ENCODE measurements at places on chromosomes 3 and 15.

GRCh38 chr3:72047221-72047871 is 262.4 kb upstream of the PROK2 start:
- DNase-seq: no peak

GRCh38 chr3:60217156-60217911 is 1033.9 kb downstream of the FHIT start:
- DNase-seq: no peak

DNA sequence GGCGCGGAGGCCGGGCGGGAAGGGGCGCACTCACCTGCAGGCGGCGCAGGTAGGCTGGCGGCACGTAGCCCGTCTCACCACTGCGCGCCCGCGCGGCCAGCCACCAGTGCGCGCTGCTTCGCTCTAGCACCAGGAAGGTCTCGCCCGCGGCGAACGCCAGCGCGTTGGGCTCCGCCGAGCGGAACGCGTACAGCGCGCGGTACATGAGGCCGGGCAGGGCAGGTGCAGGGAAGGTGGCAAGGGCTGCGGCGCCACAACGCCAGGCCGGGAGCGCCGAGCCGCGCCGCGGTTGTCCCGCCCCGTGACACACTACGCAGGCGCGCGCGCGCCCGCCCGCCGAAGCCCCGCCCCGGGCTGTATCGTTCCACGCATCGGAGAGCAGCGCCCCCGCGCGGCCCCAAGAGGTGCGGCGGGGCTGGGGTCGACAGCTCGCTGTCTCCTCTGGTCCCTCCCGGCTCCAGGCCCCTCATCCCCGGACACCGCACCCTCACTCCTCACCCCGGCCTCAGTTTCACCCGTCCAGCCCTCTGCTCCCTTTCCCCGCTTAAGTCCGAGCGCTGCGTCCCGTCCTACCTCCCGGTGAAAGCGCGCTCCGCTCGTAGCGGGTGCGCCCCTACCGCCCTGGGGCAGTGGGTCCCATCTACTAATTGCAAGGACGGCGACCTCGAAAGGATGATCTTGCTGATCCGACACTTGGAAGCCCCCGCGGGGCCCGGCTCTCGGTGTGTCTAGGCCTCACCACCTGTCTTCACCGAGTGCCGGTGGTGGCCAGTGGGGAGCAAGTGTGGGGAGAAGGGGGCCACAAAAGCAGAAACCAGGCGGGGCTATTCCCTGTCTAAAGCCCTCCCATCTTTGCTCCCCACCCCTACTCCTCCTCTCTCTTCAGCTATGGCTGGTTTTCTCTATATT is at the start of gene NCKIPSD:
NCKIPSD (minus strand) TSS at position 313 of the 909 bp plus-strand sequence; CDS start at position 205, 108 bp downstream.
- DNase-seq: peak; percentile 92

- no peak for DNase-seq
Observed at GRCh38 chr3:179536256-179536655, 26.5 kb upstream of the ACTL6A start.

DNA sequence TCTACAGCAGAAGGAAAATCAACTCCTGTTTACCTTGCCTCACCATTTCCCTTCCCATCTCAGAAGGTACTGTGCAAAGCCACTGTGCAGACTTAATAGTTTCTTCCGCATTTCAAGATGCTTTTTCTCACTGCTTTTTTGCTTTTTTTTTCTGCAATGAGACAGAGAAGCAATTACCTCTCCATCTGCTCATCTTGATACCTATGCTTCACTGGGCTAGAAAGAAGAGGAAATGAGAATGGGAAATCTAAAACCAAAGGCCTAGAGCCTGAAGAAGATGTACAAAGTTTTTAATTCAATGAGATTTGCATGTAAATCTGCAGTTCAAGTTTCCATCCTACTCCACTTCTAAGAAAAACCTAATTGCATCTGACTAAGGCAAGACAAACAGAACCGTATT is 238.1 kb upstream of the SETMAR start:
- DNase-seq: no peak

GRCh38 chr3:114083112-114083511 is 26.6 kb downstream of the QTRT2 start:
- DNase-seq: no peak

GRCh38 chr3:156460206-156460611 is 94.7 kb downstream of the SSR3 start:
- no peak for DNase-seq

- no peak for DNase-seq
Observed at GRCh38 chr15:48463366-48463880, 132.2 kb downstream of the DUT start.

DNA sequence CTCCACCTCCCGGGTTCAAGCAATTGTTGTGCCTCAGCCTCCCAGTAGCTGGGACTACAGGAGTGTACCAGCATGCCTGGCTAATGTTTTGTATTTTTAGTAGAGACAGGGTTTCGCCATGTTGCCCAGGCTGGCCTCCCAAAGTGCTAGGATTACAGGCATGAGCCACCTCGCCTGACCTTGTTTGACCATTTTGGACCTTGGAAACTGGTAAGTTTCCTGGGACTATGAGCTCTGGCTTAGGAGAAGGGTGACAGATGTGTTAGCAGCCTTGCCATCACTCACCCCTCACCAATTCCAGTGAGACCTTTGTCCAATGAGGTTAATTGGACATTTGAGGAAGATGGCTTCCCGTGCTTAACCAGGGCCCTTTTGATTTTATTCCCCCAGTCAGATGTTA is 19.9 kb downstream of the DNASE1L3 start:
- no peak for DNase-seq

DNA sequence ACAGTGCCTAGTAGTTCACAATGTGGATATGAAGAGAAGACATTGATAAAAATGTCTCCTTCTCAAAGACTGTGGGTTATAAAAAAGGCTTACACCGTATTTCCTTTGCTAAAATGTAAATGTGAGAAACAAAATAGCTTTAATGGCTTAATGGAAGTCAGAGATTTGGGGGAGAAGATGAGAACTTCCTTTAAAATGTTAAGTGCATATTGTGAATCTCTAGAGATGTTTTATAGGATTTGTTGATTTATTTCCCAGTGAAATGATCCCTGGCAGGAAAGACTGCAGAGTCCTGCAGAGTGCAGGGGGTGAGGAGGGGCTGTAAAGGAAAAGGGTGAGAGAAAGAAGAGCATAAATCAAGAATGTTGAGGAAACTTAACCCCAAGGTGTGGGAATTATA is 305.1 kb downstream of the GAP43 start:
- DNase-seq: no peak

- no peak for DNase-seq
Observed at GRCh38 chr3:179088306-179088705, 16.7 kb upstream of the ZMAT3 start.

DNA sequence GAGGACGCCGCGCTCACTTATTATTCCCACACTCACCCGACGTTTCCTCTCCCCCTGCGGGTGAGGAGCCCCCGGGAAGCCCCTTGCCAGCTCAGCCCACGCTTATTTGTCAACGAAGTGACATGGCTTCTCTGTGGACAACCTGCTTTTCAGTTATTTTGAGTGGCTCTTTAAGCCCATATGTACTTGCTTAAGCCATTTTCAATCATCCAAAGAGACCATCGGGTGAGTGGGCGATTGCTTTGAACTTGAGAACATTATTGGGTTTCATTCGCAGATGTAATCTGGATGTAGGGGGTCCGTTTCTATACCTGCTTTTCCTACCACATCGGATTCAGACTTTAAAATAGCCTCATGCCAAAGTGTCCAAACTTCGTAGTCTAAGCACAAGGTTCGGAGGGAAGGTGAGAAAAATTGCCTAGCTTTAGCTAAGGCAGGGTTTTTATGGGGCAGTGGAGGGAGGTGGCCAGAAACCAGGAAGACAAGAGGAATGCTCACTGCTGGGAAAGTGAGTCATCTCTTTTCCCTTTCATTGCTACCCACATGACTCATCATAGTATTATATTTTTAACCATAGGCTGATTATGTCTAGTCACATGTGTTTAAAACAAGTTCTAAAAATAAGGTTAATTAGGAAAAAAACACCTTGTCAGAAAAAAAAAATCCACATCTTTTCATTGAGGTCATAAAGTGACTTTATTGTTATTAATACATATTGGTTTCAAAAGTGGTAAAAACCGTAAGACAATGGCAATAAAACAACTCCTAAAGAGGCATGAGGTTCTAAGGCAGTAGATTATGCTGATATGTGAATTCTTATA is 773.1 kb upstream of the NR2F2 start:
- DNase-seq: no peak

DNA sequence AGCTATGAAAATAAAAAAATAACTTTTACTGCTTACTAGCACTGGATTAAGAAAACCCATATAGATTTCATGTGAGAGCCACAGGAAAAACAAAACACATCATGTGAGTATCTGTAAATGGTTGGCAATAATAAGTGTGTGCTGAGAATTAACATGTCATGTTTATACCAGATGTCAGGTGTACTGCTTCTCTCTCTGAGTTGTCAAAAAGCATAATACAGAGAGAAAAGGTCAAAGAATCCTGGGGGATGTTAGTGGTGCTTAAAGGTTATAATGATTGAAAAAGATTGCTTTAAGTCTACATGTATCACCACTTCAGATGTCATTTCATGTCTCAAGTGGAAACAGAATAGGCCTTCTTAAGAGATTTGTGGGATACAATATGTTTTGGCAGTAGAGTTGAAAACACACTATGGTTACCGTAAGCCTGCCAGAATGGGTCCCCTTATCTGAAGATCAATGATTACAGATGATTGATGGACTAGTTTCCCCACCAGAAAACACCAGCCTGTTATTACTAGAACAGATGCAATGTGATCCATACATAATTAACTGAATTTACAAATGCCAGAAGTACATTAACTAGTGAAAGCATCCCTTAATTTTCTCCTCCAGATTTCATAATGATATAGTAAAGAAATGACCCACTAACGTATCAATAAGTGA is 204.1 kb downstream of the CNTN3 start:
- DNase-seq: no peak

GRCh38 chr15:52695154-52695553 is 16.0 kb upstream of the ATOSA start:
- DNase-seq: no peak
